Foreskin keratinocyte (primary cell): ENCODE measurements at places on chromosomes 3 and 15.

GRCh38 chr3:73624017-73624820 is 522 bp downstream of the PDZRN3 start:
- peak; percentile 29 for DNase-seq

DNA sequence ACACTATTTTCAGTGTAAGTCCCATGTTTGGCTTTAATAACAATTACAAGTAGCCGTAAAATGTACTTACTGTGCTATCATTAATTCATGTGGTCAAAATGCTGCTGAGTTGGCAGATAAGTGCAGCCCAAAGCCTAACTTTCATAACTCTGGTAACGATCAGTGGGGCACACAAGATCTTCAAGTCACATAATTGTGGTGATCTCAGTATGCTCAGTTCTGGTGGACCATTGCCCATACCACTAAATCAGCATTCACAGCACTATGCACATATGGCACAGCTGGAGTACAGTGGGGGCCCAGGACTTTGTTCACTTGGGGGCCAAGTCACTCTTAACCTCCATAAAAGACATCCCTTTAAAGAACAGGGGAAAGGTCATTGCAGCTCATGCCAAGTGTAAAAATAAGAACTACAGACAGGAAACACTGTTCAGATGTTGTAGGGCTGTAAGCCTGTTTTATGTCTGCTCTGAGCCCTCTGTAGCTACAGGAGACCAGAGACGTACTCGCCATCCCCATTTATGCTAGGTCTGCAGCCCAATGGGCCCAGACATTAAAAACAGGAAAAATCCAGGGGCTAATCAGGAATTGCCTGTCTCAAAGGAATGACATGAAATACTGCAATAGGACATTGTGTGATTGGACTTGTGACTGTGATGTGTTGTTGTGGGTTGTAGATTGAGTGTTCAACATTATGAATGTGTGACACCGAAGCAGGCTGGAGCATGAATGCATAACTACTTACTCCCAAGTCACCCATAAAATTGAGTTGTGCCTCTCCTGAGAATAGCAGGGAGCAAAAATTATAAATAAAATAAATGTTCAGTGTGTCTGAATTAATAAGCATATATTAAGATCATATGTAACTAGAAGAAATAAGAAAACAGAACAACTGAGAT is 282.5 kb upstream of the EPHA3 start:
- DNase-seq: no peak

DNA sequence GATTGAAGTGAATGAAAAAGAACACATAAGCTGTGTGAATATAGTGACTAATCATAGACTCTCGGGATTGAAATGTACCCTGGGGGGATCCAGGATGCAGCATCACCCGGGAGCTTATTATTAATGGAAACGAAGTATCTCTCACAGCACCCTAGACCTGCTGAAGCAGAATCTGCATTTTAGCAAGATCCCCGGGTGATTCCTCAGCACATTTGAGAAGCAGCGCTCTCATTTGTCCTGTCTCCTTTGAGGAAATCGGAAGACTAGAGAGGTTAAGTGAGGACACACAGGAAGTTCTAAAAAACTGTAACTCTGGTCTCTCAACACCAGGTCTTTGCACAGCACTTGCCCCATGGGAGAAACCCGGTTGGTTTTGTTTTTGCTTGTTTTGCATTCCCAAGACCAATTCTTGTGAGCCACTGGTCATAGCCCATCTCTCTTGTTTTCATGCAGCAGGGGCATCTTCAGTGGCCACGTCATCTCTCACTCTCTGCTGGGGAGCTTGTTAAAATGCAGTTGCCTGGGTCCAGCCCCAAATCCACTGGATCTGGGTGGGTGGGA is 30.2 kb downstream of the ZNF710 start:
- DNase-seq: peak; percentile 64

GRCh38 chr15:88621789-88622604 is 857 bp downstream of the AEN start:
- DNase-seq: peak; percentile 49

DNA sequence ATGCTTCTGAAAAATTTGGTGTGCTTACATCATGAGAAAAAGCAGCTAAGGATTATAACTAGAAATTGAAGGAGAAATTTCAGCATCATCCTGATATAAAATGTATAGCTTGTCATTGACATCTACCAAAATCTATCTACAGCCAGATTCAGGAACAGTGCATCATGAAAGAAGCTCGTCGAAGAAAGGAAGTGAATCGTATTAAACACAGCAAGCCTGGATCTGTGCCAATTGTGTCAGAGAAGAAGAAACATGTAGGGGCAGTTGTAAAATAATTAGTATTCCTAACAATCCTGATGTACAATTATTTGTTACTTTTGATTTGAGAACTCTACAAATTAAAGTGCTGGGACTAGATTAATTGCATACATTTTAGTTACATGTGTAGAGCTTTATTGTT is 37.2 kb downstream of the AP4E1 start:
- no peak for DNase-seq

DNA sequence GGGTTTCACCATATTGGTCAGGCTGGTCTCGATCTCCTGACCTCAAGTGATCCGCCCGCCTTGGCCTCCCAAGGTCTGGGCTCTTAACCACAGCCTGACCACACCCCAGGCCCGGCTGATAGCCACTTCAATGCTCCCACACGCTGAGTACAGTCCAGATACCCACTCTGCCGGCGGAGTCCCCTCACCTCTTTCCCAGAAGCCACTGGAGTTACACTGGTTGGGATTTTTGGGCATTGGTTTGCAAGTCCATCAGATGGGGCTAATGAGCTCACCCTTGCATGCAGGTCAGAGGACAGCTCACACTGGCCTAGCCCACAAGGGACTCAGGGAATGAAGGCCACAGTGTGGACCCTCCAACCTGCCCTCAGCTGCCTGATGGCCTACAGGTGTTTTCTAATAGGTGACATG is 60.1 kb downstream of the IQSEC1 start:
- DNase-seq: no peak

GRCh38 chr3:58507356-58508078 is 15.6 kb downstream of the KCTD6 start:
- DNase-seq: no peak
